Left renal pelvis (tissue), 4 donors: ENCODE measurements at places on chromosomes 3 and 15. TPM values are rescaled to one million over a fixed set of nuclear protein-coding genes. Genes with fewer than 3 reads are reported as not detected.

ABHD17C gene
- polyA plus RNA-seq = 40.2 TPM

CDC25A gene
- 11.3 TPM for polyA plus RNA-seq

DUOXA2 gene
- polyA plus RNA-seq = not detected

P2RY13 gene
- 0.53 TPM for polyA plus RNA-seq

ENTPD3 gene
- polyA plus RNA-seq = 3.1 TPM

NEK10 gene
- 2.1 TPM for polyA plus RNA-seq

FHIT gene
- 20.3 TPM for polyA plus RNA-seq

GRCh38 chr3:179452176-179452564 lies 900 bp upstream of the GNB4 start:
- DNase-seq = peak; percentile 65

DNA sequence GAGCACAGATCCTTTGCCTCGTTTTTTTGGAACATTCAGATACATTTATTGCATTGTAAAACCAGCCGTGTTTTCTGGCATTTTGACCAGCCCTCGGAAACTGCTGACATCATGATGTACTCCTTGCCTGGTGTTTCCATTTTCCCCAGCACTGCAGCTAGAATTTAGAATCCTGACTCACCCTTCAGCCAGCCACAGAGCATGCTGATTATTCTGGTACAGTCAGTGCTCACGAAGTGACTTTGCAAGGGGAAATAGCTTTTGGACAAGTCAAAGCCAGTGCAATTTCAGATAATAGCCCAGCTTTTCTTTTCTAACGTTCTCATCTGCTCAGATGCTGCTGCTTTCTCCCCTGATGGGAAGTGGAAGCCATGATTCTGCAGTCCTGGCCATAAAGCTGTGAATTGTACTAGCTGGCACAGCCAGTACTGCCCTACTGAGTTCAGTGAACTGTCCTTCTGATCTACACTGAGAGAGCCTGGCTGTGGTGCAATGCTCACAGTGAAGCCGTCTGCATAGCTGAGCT lies 12.1 kb upstream of the CNBP start:
- DNase-seq = no peak

DNA sequence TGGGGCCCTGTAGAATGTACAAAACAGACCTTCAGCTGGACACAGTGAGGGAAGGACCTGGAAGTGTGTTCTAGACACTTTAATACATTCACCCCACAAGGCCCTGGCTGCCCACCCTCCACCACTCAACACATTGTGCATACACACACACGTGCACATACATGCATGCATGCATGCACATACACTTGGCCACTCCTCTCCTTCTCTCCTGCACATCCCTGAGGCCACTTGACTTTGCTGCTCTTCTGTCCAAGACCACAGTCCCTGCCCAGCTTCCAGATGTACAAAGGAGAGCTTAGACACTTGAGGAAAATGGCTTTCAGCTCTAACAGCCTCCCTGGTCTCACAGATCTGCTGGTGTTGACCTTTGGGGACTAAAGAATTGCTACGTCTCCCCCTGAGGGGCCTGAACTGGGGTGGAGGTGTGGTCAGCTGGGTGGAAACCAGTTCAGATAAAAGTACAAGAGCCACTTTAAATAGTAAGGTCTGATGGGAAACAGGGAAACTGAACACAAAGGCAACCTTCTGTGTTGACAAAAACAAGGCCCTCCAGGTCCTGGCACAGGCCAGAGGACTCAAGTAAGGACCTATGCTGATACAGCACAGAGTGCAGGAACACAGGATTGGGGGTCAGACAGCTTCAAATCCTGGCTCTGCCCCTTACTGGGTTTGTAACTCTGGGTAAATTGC lies 24.8 kb upstream of the NOX5 start:
- no peak for DNase-seq

DNA sequence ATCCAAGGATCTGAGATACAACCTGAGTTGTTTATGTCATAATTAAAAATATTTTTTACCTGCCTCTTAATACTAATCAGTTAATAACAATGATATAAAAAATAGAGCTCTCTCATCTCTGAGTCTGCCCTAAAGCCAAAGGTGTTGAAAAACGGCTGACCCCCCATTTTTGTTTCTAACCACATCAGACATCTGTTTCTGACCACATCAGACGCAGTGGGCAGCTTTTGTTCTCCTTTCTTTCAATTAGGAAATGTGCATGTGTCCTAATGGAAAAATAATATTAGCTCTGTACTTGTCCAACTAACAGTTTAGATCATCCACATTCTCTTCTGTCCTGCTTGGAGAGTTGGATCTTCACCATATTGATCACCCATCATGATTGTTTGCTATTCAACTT lies 144.6 kb downstream of the SHOX2 start:
- DNase-seq = no peak

DNA sequence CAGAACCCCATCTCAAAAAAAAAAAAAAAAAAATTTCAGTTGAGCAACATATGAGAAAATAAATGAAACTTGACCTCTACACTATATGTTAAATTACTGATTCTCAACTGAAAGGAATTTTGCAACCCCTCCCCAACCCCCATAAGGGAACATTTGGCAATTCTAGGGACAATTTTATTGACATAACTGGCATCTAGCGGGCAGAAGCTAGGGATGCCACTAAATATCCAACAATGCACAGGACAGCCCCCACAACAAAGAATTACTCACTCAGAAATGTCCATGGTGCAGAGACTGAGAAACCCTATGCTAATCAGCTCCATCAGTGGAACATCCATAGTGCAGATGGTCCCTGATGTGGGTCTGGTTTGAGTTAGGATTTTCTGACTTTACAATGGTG lies 58.2 kb upstream of the OXTR start:
- no peak for DNase-seq

DNA sequence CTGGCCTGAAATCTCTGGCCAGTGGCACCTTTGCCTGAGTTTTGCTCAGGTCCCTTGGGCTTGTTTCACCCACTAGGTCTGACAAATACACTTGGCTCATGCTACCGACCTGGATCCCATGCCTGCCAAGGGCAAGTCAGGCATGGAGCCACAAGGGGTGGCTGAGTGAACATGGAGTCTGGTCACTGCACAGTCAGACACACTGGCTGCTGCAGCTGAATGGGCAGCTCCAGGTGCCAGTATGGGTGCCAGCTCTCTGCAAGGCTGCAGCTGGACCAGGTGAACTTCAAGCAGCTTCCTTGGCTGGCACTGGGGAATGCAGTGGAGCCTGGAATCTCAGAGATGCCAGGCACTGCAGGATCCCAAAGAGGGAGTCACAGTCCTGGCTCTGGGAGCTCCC lies 170.3 kb downstream of the NECTIN3 start:
- no peak for DNase-seq
